A549 treated with Hydrocortisone at 1 μM for 4 hours (cell line): ENCODE measurements at places on chromosomes 2 and 18. TPM values are rescaled to one million over a fixed set of nuclear protein-coding genes. Genes with fewer than 3 reads are reported as not detected.

HOXD9 gene
- 0.58 to 1.7 TPM (median 1.1 TPM) in 5 replicates for total RNA-seq

DSEL gene
- total RNA-seq: 0.37 to 0.62 TPM (median 0.43 TPM) in 5 replicates

MXD1 gene
- total RNA-seq: 1.8 to 2.8 TPM (median 2.2 TPM) in 5 replicates

CCDC85A gene
- total RNA-seq: 0.29 to 0.33 TPM (median 0.32 TPM) in 5 replicates

ASAP2 gene
- 36.1 to 59.0 TPM (median 49.8 TPM) in 5 replicates for total RNA-seq

ANKRD53 gene
- 0.11 to 0.12 TPM in 2 of 5 replicates, not detected in the others for total RNA-seq

LOXHD1 gene
- not detected in 5 replicates for total RNA-seq

EN1 gene
- 0.51 to 1.1 TPM (median 0.86 TPM) in 5 replicates for total RNA-seq

UPP2 gene
- total RNA-seq: not detected in 5 replicates

DSG4 gene
- not detected in 5 replicates for total RNA-seq

ITPRIPL1 gene
- not detected in 5 replicates for total RNA-seq

CAPN14 gene
- 0.02 to 0.05 TPM (median 0.02 TPM) in 5 replicates for total RNA-seq

KCNS3 gene
- total RNA-seq: 1.0 to 1.7 TPM (median 1.2 TPM) in 5 replicates

IL37 gene
- total RNA-seq: not detected in 5 replicates

INHBB gene
- total RNA-seq: 23.3 to 28.9 TPM (median 25.9 TPM) in 5 replicates

CD207 gene
- total RNA-seq: not detected in 5 replicates

DPP10 gene
- not detected in 5 replicates for total RNA-seq
